ENCODE measurements at places on chromosomes 6 and 20. TPM values are rescaled to one million over a fixed set of nuclear protein-coding genes. Genes with fewer than 3 reads are reported as not detected.

The RAB23 gene
- 18.5 TPM for total RNA-seq

The SAMD3 gene
- total RNA-seq, result not detected

The HLA-DQB2 gene
- not detected for total RNA-seq

The DZANK1 gene
- 0.18 TPM for total RNA-seq

The PDSS2 gene
- total RNA-seq, result 14.3 TPM

The VGLL2 gene
- total RNA-seq, result 9.9 TPM

The GSTA3 gene
- not detected for total RNA-seq

The RFX6 gene
- total RNA-seq, result not detected

The CGA gene
- not detected for total RNA-seq

The TGM3 gene
- total RNA-seq, result not detected

The ZC3H12D gene
- total RNA-seq, result 0.36 TPM

The FNDC11 gene
- 0.13 TPM for total RNA-seq

The GLP1R gene
- total RNA-seq, result not detected

The LPA gene
- not detected for total RNA-seq

The KCNK17 gene
- not detected for total RNA-seq

The ZNF831 gene
- not detected for total RNA-seq
